ENCODE measurements at places on chromosomes 5 and 9. TPM values are rescaled to one million over a fixed set of nuclear protein-coding genes. Genes with fewer than 3 reads are reported as not detected.

DNA sequence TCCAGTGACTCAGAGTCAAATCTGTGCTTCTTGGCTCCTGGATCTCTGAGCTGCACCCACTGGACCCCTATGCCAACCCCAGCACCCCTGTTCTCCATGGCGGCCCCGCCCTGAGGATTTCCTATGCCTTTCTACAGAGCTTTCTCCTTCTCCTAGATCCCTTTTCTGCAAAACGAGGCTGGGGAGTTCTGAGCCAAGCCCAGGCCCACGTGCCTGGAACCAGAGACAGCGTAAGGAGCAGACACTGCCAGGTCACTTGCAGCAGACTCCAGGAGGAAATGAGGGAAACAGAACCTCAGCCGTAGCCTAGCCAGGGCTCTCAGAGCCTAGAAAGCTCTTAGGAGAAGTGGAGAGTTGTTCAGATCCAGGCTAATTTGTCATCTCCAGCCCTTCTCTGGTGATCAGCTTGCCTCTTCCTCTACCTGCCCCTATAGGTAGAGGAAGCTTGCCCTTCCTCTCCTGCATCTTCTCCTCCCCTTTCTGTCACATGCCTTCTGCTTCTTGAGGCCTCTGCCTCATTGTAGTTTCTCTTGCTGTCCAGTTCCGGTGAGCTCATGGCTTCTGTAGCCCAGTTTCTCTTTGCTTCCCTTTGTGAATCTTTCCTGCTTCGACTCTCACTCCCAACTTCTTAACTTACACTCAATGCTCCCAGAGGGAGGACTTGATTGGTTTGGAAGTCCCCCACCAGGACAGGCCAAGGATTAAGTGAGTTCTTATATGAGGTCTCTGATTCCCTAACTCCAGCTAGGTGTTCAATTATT is 163.4 kb downstream of the RGS3 start:
- no peaks in the 10 kb centered on the region for H3K36me3 ChIP-seq
- H3K4me3 ChIP-seq, result no peak overlapping the region
- H3K27me3 ChIP-seq, result no peaks in the 10 kb centered on the region
- no peak for DNase-seq
- peaks cover 21% of the 10 kb centered on the region for H3K4me1 ChIP-seq
- H3K27ac ChIP-seq, result peak overlapping the region; percentile 20

DNA sequence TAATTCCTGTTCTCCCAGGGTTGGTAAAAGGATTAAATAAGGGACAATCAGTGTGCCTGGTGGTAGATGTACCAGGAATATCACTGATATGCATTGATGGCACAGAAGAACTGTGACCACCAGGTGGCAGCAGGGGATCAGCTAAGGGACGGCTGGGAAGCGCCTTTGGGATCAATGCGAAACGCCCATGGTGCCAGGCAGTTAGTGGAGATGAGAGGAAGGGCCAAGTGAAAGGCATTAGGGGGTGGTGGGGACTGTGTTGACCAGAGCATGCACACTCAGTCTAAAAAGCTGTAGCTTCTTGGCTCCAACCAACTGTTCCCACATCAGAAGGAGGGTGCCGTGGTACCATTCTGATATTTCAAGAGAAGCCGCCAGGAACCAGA is 55.6 kb downstream of the ARHGEF37 start:
- DNase-seq, result no peak
- peaks cover 10% of the 10 kb centered on the region for H3K36me3 ChIP-seq
- no peak overlapping the region for H3K27ac ChIP-seq

- H3K27ac ChIP-seq, result peak overlapping the region; percentile 83
- H3K36me3 ChIP-seq, result no peaks in the 10 kb centered on the region
- no peak overlapping the region for H3K4me3 ChIP-seq
- DNase-seq, result no peak
- no peaks in the 10 kb centered on the region for H3K27me3 ChIP-seq
Observed at GRCh38 chr9:128056887-128057723, 10.0 kb downstream of the NAIF1 start.

- no peak for DNase-seq
- H3K27ac ChIP-seq, result no peak overlapping the region
- no peak overlapping the region for H3K4me3 ChIP-seq
- H3K36me3 ChIP-seq, result no peaks in the 10 kb centered on the region
Observed at GRCh38 chr5:155726267-155726666, 600.7 kb upstream of the SGCD start.

GRCh38 chr5:55821731-55822512 is 29.2 kb upstream of the IL31RA start:
- H3K4me3 ChIP-seq, result peak overlapping the region; percentile 36
- no peaks in the 10 kb centered on the region for H3K36me3 ChIP-seq
- no peak for DNase-seq
- H3K27ac ChIP-seq, result no peak overlapping the region
- peaks cover 7% of the 10 kb centered on the region for H3K4me1 ChIP-seq

GRCh38 chr5:67896311-67896929 is 319.1 kb upstream of the PIK3R1 start:
- no peaks in the 10 kb centered on the region for H3K36me3 ChIP-seq
- no peak overlapping the region for H3K27ac ChIP-seq
- no peak for DNase-seq
- no peaks in the 10 kb centered on the region for H3K27me3 ChIP-seq
- H3K4me3 ChIP-seq, result no peak overlapping the region
- H3K4me1 ChIP-seq, result no peaks in the 10 kb centered on the region

GRCh38 chr5:176716320-176716719 is 69.0 kb downstream of the TSPAN17 start:
- no peaks in the 10 kb centered on the region for H3K4me1 ChIP-seq
- no peaks in the 10 kb centered on the region for H3K27me3 ChIP-seq
- no peak overlapping the region for H3K4me3 ChIP-seq
- H3K27ac ChIP-seq, result no peak overlapping the region
- DNase-seq, result no peak
- H3K36me3 ChIP-seq, result no peaks in the 10 kb centered on the region

GRCh38 chr5:16812911-16813310 is 123.2 kb downstream of the MYO10 start:
- no peak overlapping the region for H3K4me3 ChIP-seq
- H3K36me3 ChIP-seq, result no peaks in the 10 kb centered on the region
- no peaks in the 10 kb centered on the region for H3K27me3 ChIP-seq
- DNase-seq, result no peak
- H3K4me1 ChIP-seq, result no peaks in the 10 kb centered on the region

GRCh38 chr9:127154003-127154389 is 31.6 kb upstream of the ANGPTL2 start:
- no peaks in the 10 kb centered on the region for H3K27me3 ChIP-seq
- H3K4me1 ChIP-seq, result peaks cover 31% of the 10 kb centered on the region
- H3K36me3 ChIP-seq, result no peaks in the 10 kb centered on the region
- peak overlapping the region; percentile 77 for H3K27ac ChIP-seq
- DNase-seq, result no peak

DNA sequence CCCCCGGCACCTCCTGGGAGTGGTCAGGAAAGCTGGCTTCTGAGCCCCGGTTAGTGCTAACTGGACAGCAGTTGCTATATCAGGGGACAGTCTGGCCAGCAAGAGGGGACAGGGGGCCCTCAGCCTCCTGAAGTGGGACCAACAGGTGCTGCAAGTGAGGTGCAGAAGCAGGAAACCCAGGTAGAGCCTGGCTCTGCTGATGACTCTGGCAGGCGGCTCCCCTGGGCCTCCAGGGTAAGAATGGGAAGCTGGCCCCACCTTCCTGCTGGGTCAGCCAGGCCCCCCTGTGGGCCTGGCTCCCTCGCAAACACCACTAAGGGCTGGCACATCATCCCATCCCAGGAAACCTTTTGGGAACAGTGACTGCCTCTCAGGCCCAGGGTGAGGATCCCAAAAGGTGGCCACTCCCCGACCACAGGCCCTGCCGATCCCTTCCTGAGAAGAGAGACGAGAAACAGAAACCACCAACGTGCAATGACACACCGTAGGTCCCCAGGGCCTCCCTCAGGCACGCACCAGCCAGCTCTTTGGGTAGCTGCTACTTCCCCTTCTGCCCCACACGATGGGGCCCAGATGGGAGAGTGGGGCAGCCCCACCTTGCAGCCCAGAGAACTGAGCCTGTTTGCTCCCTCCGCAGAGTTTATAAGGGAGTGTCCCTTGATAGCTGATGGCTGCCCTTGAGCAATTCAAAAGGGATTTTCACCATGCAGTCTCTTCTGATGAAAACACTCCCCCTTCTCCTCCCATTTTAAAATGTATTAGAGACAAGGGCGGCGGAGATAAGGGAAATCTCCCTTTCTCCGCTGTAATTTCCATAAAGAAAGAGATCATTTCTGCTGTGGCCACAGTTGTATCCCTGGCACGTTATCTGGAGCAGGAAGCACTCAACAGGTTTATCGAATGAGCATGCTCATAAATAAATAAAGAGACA is 76.8 kb downstream of the STK10 start:
- peak overlapping the region; percentile 35 for H3K4me3 ChIP-seq
- H3K4me1 ChIP-seq, result peaks cover 53% of the 10 kb centered on the region
- H3K36me3 ChIP-seq, result peaks cover 16% of the 10 kb centered on the region
- no peak for DNase-seq
- H3K27ac ChIP-seq, result peak overlapping the region; percentile 68
- no peaks in the 10 kb centered on the region for H3K27me3 ChIP-seq

DNA sequence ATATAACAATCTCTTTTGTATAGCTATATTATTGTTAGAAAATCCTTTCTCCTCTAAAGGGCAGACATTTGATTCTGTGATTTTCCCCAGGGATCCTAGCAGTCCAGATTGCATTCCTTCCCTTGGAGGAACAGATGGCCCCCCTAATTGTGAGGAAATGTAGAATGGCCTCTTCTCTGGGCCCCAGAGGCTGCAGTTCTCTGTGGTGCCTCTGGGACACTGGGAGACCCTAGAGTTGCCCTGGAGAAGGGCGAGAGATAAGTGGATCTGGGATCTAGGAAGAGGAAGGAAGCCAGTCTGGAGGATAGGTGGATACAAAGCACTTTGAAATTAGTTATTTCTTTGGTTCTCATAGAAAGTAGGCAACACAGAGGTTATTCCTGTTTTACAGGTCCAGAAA is 1.9 kb upstream of the HINT2 start:
- peaks cover 23% of the 10 kb centered on the region for H3K4me1 ChIP-seq
- no peaks in the 10 kb centered on the region for H3K36me3 ChIP-seq
- no peaks in the 10 kb centered on the region for H3K27me3 ChIP-seq
- H3K4me3 ChIP-seq, result no peak overlapping the region
- no peak overlapping the region for H3K27ac ChIP-seq

GRCh38 chr5:172854451-172854871 is 20.4 kb downstream of the ERGIC1 start:
- H3K4me1 ChIP-seq, result peaks cover 77% of the 10 kb centered on the region
- no peaks in the 10 kb centered on the region for H3K27me3 ChIP-seq
- peak overlapping the region; percentile 86 for H3K27ac ChIP-seq
- peaks cover 3% of the 10 kb centered on the region for H3K36me3 ChIP-seq
- no peak for DNase-seq

DNA sequence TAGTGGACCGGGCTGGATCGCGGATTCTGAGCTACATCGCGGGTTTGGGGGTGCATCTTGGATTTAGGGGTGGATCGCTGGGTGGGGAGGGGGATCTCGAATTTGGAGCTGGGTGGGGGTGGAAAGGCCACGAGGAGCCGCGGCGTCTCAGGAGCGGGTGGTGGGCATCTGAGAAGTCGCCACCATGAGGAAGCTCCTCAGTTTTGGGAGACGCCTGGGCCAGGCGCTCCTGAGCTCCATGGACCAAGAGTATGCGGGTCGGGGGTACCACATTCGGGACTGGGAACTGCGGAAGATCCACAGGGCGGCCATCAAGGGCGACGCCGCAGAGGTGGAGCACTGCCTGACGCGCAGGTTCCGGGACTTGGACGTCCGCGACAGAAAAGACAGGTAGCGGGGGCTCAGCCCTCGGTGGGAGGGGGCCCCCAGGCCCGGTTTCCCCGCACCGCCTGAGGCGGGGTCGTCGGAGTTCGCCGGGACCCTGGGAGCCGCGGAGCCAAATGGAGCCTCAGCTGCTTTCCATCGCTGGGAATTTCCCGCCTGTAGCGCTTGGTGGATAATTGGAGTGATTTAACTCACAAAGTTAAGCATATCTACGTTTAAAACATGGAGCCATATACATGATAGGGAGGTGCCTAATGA is 376 bp downstream of the ANKRD18B start:
- peaks cover 24% of the 10 kb centered on the region for H3K27me3 ChIP-seq
- no peak for DNase-seq
- peaks cover 17% of the 10 kb centered on the region for H3K4me1 ChIP-seq
- no peak overlapping the region for H3K27ac ChIP-seq
- H3K36me3 ChIP-seq, result no peaks in the 10 kb centered on the region

DNA sequence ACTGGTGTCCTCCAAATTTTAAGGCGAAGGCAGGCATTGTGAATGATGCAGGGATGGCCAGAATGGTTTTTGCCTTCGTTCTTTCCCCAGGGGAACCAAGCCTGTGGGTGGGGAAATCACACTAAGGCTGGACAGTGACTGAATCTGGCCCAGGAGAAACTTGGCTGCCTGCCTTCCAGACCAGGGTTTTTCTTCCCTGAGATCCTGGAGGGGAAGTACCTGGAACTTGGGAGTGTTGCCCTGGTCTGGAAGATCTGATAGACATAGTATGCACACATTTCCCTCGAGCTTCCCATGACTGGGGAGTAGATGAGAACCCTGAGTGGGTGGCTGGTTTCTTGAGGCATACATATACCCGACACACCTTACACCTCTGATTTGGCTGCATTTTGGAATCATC is 664 bp upstream of the IL11RA start:
- no peak for DNase-seq
- H3K36me3 ChIP-seq, result peaks cover 15% of the 10 kb centered on the region
- peaks cover 80% of the 10 kb centered on the region for H3K4me1 ChIP-seq
- peak overlapping the region; percentile 81 for H3K27ac ChIP-seq

GRCh38 chr9:133204993-133205336 is 4.1 kb downstream of the OBP2B start:
- H3K4me1 ChIP-seq, result no peaks in the 10 kb centered on the region
- H3K36me3 ChIP-seq, result no peaks in the 10 kb centered on the region
- no peak for DNase-seq
- no peaks in the 10 kb centered on the region for H3K27me3 ChIP-seq
- H3K27ac ChIP-seq, result no peak overlapping the region
- no peak overlapping the region for H3K4me3 ChIP-seq

GRCh38 chr5:38022631-38023030 is 182.8 kb upstream of the GDNF start:
- no peaks in the 10 kb centered on the region for H3K4me1 ChIP-seq
- H3K36me3 ChIP-seq, result no peaks in the 10 kb centered on the region
- no peak overlapping the region for H3K4me3 ChIP-seq
- no peak overlapping the region for H3K27ac ChIP-seq

- peaks cover 7% of the 10 kb centered on the region for H3K4me1 ChIP-seq
- peak; percentile 29 for DNase-seq
- H3K4me3 ChIP-seq, result no peak overlapping the region
- H3K27me3 ChIP-seq, result no peaks in the 10 kb centered on the region
- H3K36me3 ChIP-seq, result no peaks in the 10 kb centered on the region
Observed at GRCh38 chr9:116555556-116556155, 131.4 kb upstream of the TRIM32 start.

- no peak overlapping the region for H3K27ac ChIP-seq
- DNase-seq, result no peak
- no peaks in the 10 kb centered on the region for H3K36me3 ChIP-seq
- H3K4me1 ChIP-seq, result no peaks in the 10 kb centered on the region
Observed at GRCh38 chr5:33244441-33245150, 196.2 kb upstream of the TARS1 start.

GRCh38 chr9:130962418-130963316 is 23.6 kb upstream of the FIBCD1 start:
- no peaks in the 10 kb centered on the region for H3K27me3 ChIP-seq
- no peak overlapping the region for H3K27ac ChIP-seq
- DNase-seq, result no peak
- peaks cover 11% of the 10 kb centered on the region for H3K4me1 ChIP-seq
- H3K4me3 ChIP-seq, result no peak overlapping the region
- H3K36me3 ChIP-seq, result no peaks in the 10 kb centered on the region

The PCDHA12 gene
- total RNA-seq, result 4.8 TPM

The CAMK4 gene
- total RNA-seq, result 3.6 TPM

The UBE2QL1 gene
- total RNA-seq, result under 0.01 TPM

The MORN5 gene
- total RNA-seq, result not detected

The FRMD3 gene
- total RNA-seq, result 10.9 TPM

The ZNF354C gene
- total RNA-seq, result 6.5 TPM

The CD14 gene
- 43.2 TPM for total RNA-seq
